Activated T-helper 1 cell treated with Interleukin-2 at 50 U/mL for 16 hours (primary cell): ENCODE measurements at places on chromosomes 16 and 17.

DNA sequence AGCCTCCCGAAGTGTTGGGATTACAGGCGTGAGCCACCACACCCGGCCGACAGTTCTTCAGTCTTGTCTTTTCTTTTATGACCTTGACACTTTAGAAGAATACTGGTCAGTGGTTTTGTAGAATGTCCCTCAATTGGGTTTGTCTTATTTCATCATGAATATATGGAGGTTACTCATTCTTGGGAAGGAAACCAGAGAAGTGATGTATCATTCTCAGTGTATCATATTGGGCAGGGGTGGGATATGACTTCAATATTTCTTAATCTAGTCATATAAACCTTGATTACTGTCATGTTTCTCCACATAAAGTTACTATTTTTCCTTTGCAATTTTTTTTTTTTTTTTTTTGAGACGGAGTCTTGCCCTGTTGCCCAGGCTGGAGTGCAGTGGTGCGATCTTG is 36.9 kb downstream of the SNTB2 start:
- DNase-seq = no peak

DNA sequence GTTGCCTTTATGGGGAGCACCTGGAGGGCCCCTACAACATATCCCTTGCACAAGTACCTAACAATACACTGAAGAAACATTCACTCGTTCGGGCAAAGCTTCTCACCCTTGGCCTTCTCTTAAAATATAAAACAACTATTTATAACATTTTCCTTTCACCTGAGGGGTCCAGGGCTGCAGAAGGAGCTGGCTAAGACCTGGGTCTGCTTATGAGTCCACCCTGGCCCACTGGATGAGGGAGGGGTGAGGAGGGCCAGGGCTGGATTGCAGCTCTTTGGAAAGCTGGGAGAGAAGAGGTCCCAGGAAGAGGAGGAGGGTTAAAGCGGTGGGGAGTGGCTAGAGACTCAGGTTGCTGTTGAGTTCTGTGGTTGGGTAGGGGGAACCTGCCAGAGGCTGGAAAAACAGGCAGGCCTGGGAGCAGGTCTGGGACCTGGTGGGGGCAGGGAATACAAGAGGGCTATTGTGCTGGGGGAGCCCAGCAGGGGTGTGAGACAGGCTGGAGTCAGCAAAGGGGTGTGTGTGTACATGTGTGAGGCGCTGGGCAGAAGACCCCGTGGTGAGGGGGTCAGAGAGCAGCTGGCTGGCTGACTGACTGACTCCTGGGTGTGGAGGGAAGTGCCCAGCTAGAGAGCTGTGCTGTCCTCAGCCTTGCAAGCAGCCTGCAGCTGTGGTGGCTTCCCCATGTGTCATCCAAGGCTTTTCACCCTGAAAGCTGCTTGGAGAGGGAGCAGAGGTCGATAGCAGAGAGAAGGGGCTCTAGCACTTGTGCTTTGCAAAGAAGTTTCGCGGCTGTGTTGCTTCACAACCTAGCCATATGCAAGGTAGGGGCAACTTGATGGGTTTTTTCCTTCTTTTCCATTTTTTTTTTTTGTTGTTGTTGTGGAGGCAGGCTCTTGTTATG is 10.2 kb upstream of the MRC2 start:
- DNase-seq = no peak

- DNase-seq = no peak
Measured at GRCh38 chr16:52469775-52470174, 77.2 kb downstream of the TOX3 start.

DNA sequence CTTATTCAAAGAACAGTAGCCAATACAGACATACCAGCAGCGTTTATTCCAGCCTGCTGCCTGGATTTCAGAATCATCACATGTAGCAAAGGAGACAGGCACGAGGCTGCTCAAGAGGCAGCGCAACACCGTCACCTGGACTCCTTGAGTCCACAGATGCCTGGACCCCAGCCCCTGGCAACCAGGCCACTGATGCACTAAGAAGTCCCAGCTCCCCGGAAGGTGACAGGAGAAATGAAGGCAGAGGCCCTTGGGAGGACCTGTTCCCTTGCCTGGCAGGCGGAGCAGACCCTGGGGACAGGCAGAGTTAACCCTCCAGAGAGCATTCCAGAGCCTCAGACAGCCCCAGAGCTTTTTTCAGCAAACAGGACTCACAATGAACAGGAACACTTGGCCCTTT is 16.5 kb downstream of the SMIM5 start:
- DNase-seq = no peak

DNA sequence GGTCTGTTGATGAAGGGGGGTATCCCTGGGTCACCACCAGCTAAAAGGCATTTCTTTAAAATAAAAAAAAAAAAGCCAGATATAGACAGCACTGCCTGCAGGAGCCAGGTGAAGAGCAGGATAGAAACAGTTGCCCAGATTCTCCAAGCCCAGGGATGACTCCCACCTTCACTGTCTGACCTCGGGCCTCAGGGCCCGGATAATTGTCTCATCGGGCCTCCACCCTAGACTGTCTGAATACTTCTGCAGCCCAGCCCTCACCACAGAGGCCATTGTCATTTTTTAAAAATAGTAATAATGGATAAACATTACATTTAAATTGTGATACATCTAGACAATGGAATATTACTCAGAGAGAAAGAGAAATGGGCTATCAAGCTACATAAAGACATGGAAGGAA is 92.8 kb upstream of the TNRC6C start:
- no peak for DNase-seq

GRCh38 chr17:43658900-43659299 is 2.8 kb downstream of the MEOX1 start:
- no peak for DNase-seq

GRCh38 chr17:65848751-65849150 is 287.3 kb upstream of the AXIN2 start:
- DNase-seq = no peak

DNA sequence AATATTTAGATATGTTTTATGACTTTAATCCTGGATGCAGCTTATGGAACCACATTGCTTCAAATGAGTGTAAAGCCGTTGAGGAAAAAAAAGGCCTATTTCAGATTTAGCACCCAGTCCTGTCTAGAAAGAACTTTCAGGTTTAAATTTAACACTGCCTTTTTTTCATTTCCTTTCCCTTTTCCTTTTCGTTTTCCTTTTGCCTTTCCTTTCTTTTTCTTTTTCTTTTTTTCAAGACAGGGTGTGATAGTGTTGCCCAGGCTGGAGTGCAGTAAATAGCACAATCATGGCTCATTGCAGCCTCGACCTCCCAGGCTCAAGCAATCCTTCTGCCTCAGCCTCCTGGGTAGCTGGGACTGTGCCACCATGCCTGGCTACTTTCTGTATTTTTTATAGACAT is 15.9 kb downstream of the LUC7L3 start:
- DNase-seq = no peak

DNA sequence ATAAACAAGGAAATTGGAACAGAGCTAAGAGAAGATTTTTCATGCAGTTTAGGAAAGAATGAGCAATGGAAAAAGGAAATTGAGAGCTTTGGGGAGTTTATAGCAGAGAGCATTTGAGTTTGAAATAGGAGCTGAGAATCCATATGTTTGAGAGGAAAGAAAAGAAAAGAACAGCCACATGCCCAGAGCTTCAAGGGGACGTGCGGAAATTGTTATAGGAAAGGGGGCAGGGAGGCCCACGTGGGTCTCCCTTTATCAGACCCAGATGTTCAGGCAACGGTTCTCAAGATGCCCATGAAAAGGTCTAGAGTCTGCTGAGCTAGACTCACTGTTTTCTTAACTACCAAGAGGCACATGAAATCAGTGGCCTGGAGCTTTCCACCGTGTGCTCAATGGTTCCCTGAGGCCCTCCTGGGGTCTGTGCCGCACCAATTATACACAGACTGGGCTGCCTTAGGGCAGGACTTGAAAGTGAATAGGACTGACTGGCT is 31.2 kb downstream of the CHD9 start:
- DNase-seq = no peak

GRCh38 chr16:81608523-81609209 is 164.1 kb downstream of the CMIP start:
- no peak for DNase-seq

DNA sequence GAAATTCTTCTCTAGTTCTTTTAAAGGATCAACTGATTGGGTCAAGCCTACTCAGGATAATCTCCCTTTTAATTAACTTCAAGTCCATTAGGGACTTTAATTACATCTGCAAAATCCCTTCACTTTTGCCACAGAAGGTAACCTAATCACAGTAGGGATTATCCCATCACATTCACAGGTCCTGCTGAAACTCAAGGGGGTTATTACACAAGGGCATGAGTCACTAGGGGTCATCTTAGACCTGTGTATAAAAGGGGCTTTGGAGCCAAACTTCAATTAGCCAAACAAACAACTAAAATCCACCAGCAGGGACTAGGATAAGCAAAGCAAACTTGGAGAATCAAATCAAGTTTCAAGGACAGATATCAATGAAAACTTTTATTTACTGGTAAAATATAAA is 19.4 kb downstream of the CIAPIN1 start:
- DNase-seq = no peak

- no peak for DNase-seq
Measured at GRCh38 chr17:74514632-74515334, 16.5 kb downstream of the CD300LB start.

DNA sequence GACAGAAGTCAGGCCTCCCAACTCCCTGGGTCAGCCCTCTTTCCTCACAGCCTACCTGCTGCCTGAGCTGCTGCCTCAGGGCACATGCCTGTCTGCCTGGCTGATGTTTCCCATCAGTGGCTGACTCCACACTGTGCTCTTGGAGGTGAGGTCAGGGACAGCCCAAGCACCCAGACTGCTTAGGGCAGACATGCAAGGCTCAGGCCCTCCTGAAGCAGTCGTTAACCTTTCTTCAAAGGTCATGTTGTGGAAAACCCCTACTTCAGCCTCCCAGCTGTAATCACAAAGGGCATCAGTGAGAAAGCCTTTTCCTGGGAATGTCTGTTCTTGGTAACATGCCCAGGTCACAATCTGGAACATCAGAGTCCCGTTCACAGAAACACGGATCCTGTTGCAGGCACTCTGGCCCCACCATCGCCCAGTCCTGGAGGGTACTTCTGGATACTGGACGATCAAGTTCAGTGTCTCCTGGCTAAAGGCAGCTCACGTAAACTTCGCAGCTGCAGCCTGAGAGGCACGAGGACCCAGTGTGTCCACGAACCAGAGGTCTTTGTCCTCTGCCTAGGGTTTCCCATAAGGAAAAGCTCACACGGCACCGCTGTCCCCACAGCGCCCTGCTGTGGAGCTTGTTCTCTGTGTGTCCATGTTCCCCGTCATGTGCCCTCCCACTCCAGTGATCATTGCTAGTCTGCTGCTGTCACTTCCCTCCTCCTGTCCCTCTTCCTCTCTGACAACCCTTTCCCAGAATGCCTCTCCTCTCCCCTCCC is 54.9 kb downstream of the GNAO1 start:
- DNase-seq = no peak

- no peak for DNase-seq
Measured at GRCh38 chr16:65919145-65919985, 447.1 kb upstream of the CDH5 start.

DNA sequence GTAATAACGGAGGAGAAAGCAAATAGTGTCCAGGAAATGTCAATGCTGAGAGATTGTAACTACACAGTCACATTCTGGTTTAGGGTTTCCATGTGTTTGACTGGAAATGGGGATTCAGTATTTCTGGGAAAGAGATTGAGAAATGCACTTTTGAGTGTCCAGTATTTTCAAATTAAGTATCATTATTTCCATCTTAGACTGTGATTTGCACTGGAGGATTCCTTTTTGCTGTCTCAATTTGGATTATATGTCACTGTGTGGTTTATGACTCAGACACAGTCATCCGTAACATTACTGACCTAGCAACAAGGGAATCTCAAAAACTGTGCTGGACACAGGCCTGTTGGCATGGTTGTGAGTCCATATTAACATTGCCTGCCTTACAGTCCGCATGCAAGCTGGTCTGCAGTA is 681.4 kb downstream of the CDH11 start:
- DNase-seq = no peak

- no peak for DNase-seq
Measured at GRCh38 chr17:80449930-80450576, 26.4 kb downstream of the NPTX1 start.

DNA sequence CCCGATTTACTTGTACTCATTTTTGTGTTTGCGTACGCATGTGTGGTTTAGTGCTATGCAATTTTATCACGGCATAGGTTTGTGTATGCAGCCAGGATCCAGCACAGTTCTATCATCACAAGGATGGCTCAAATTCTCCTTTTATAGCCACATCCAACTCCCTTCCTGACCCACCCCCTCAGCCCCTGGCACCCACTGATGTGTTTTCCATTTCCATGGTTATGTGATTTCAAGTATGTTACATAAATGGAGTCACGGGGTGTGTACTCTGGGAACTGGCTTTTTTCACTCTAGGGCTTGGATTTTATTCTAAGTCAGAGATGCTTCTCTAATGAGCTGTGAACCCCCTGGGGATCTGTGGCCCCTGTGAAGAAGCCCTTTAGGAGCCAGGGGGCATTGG is 16.8 kb downstream of the IL4R start:
- DNase-seq = no peak

GRCh38 chr16:53413864-53414263 is 20.4 kb upstream of the RBL2 start:
- DNase-seq = no peak

DNA sequence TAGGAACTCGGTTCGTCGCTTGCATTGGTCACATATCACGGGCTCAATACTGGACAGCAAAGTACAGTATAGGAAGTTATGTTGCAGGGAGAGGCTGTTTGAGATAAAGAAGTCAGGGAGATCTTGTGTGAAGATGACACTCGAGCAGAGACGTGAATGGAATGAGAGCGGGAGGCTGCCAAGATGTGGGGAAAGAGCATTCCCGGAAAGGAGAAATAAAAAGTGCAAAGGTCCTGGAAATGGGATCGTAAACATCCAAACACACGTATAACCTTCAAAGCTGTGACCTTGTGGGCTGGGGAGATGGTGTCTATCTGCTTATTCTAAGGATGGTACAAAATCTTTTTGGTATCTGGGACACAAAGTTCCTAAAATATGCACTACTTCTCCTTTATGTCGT is 43.0 kb upstream of the MYOCD start:
- no peak for DNase-seq

GRCh38 chr16:88706229-88706964 is at the start of the genes CTU2 and RNF166:
TSS of gene CTU2 (plus strand) at chr16:88706503. CDS start at chr16:88706531, 28 bp downstream.
TSS of gene RNF166 (minus strand) at chr16:88706408. CDS start at chr16:88706325, 83 bp downstream.
- DNase-seq = peak; percentile 90

GRCh38 chr17:2704031-2704889 is 7.3 kb downstream of the CLUH start:
- DNase-seq = no peak

GRCh38 chr17:526425-526824 is 173.8 kb upstream of the RPH3AL start:
- no peak for DNase-seq
